HL-60 (cell line): ENCODE measurements at places on chromosomes 4 and X.

GRCh38 chr4:22343606-22344005, 172.3 kb downstream of the ADGRA3 start:
- DNase-seq, result no peak

- DNase-seq, result peak; percentile 22
Observed at GRCh38 chr4:8410641-8411271, 29.8 kb downstream of the ACOX3 start.

DNA sequence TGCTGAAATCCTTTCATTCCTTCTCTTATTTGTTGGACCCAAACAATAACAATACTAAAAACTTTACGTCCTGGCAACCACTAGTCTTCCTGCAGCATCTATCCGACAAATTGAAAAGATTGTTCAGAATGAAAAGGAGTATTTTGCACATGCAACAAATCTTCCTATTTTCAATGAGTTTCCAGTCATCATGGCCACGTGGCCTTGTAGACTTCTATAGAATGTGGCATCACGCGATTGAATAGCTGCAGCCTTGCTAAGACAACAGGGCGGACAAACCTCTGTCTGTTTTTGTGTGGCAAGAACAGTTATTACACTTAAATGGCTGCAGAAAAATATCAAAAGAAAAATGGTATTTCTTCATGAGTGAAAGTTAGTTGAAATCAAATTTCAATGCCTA, 297.9 kb upstream of the LCORL start:
- no peak for DNase-seq

- no peak for DNase-seq
Observed at GRCh38 chrX:5683996-5684395, 544.7 kb downstream of the NLGN4X start.

- DNase-seq, result no peak
Observed at GRCh38 chrX:108735679-108736508, 469 bp downstream of the IRS4 start.

- no peak for DNase-seq
Observed at GRCh38 chr4:22984390-22984789, 291.7 kb downstream of the GBA3 start.

DNA sequence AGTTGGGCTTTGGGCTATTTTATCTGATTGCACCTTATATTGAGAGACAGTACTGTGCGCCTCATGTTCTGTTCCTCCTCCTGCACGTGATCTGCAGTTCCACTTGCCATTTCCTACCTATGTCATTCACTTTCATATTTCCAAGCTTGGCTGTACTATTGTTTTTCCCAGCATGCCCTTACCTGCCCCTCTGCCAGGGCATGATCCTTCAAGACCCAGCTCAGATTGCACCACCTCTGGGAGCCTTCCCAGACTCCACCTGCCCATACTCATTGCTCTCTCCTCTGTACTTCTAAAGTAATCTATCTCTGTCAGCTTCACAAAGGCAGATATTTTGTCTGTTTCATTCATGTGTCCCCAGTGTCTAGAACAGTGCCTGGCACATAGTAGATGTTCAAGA, 11.6 kb downstream of the SLC25A5 start:
- no peak for DNase-seq

- peak; percentile 37 for DNase-seq
Observed at GRCh38 chrX:48631376-48632090, 34.2 kb downstream of the WDR13 start.

- no peak for DNase-seq
Observed at GRCh38 chrX:72408885-72409284, 103.2 kb upstream of the CITED1 start.

GRCh38 chrX:110667706-110668105, 127.9 kb downstream of the CHRDL1 start:
- DNase-seq, result no peak

DNA sequence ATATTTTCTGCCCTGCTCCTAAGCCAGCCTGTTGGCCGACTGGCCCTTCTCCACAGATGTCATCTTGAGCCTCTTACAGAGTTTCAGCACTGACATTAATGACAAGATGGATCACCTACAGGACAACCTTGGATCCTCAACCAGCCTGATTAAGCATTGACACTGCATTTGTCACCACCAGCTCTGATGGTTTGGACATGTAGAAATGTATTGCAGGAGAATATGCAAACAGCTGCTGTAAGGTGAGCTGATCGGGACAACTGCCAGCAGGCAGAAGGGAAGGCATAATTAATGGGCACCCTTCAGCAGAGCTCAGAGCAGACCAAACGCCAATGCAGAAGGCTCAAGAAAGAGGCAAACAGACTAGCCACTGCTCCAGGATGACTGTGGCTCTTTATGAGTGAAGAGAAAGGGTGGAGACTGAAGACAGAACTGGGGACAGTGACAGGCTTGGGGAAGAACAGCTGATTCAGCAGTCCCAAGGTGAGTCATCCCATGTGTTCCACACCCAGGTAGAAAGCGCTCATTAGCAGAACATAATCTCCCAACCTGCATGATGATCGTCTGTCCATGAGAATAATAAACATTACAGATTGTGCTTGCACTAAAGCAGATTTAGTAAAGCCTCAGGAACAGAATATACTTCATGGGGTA, 6.7 kb downstream of the CORIN start:
- DNase-seq, result no peak

DNA sequence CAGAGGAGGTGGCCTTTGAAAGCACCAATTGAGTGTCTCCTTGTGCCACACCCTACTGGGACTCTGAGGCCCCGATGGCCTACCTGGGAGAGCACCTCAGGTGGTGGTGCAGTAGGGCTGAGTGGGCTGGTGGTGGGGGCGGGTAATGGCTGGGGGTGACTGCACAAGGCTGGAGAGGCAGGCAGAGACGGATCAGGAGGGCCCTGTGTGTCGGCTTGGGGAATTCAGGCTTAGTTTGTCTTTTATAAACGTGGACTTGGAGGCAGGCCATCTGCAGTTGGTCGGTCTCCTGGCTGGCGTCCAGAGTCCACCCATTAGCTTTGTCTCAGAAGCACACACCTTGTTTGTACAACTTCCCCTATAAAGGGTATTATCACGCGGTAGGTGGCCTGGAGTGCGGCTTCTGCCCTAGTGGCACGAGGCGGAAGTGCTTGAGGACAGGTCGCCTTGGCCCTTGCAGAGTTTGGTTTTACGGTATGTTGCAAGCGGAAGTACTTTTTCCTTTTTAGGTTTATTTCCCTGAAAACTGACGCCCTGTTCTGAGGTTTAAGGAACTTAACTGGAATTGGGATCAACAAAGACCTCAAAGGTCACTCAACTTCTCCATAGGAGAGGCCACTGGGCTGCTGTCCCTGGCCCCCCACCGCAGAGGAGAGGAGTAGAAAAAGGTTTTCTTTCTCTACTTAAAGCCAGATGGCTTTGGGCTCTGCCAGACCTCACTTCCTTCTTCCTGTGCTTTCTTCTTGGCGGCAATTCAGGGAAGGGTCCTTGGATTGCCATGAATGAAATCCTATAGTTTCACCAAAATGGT, 8.0 kb downstream of the TBC1D14 start:
- peak; percentile 94 for DNase-seq

- DNase-seq, result no peak
Observed at GRCh38 chrX:10922159-10922558, 189.0 kb upstream of the HCCS start.

DNA sequence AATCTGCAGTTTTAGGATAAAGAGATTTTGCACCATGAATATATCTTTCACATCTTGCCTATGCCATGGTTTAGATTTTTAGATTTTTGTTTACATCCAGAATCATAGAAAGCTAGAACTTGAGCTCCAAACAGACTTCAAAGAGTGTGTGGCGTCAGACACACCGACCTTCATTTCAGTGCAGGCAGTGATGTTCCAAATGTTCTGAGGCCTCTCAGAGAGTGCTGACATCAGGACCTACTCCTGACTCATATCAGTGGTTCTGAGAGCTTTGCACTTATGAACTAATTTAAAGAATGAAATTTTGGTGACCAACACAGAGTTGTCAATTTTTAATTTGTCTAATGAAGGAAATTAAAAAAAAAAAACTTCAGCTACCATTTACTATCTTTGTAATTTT, 18.3 kb downstream of the CXCR3 start:
- no peak for DNase-seq

DNA sequence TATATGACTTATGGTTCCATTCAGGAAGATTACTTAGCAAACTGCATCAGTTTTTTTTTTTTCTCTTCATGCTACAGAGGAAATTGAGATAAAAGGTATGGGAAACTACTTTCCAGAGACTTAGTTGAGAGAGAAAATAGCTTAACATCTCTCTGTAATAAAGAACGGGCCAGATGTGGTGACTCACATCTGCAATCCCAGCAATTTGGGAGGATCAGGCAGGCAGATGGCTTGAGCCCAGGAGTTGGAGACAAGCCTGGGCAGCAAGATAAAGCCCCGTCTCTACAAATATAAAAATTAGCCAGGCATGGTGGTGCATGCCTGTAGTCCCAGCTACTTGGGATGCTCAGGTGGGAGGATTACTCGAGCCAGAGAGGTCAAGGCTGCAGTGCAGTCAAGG, 271.2 kb upstream of the TENM3 start:
- no peak for DNase-seq

- no peak for DNase-seq
Observed at GRCh38 chr4:101651778-101652177, 138.8 kb upstream of the BANK1 start.

DNA sequence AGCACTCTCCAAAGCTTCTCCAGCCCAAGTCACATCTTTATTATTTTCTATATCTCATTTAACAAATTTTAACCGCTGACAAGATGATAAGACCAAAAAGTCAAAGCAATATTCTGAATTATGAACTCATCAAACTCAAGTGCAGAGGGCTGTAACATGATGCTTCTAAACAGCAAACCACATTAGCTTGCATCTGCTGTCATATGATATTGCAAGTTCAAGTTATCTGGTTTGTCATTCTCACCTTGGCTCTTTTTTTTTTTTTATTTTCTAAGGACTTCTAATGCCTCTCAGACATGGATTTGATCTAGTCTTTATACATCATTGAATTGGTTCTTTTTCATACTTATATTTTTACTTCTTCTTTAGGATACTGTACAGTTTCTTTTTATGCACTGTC, 93.4 kb downstream of the SLC10A7 start:
- no peak for DNase-seq

DNA sequence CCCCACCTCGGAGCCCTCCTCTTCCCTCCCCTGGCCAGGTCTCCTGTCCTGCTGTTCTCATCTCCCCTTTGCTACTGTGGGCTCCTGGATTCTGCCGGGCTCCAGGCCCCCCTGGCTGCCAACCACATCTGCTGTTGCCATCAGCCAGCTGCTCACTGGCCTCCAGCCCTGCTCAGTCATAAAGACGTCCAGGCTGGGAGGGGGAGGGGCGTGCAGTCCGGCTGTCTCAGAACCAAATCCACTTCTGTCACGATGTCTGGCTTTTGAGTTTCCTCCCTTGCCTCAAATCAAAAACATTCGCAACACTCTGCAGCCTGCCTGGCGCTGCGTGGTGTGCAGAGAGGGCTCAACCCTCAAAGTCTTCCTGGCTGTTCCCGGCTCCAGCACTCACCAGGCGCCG, 7.1 kb downstream of the RASL11B start:
- DNase-seq, result no peak

DNA sequence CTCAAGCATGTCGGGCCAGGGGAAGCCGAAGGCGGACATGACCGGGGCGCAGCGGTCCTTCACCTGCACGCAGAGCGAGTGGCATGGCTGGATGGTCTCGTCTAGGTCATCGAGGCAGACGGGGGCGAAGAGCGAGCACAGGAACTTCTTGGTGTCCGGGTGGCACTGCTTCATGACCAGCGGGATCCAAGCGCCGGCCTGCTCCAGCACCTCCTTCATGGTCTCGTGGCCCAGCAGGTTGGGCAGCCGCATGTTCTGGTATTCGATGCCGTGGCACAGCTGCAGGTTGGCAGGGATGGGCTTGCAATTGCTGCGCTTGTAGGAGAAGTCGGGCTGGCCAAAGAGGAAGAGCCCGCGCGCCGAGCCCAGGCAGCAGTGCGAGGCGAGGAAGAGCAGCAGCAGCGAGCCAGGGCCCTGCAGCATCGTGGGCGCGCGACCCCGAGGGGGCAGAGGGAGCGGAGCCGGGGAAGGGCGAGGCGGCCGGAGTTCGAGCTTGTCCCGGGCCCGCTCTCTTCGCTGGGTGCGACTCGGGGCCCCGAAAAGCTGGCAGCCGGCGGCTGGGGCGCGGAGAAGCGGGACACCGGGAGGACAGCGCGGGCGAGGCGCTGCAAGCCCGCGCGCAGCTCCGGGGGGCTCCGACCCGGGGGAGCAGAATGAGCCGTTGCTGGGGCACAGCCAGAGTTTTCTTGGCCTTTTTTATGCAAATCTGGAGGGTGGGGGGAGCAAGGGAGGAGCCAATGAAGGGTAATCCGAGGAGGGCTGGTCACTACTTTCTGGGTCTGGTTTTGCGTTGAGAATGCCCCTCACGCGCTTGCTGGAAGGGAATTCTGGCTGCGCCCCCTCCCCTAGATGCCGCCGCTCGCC, at the start of gene SFRP2:
SFRP2 (minus strand) TSS at position 671 of the 864 bp plus-strand sequence; CDS start at position 423, 248 bp downstream.
- no peak for DNase-seq

- DNase-seq, result no peak
Observed at GRCh38 chr4:114613560-114613959, 15.0 kb downstream of the UGT8 start.

- DNase-seq, result no peak
Observed at GRCh38 chr4:73573794-73574528, 46.3 kb downstream of the RASSF6 start.

- DNase-seq, result no peak
Observed at GRCh38 chr4:74456849-74457395, 12.0 kb downstream of the AREG start.

DNA sequence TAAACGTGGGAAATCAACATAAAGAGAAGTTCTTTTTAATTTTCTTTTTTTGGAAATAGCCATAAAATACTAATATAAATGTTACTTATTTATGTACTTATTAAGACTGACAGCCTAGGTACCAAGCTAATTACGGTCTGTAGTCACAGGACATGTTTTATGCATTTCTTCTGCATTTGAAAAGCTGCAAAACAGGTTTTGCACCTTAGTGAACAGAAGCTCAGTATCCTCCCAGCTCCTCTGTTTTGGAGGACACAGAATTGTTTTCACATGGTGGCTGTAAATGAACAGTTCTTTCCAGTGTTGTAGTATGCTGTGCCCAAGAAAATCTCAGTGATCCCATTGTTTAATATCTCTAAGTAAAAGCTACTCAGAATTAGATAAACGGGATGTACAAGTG, 1788.0 kb upstream of the TENM3 start:
- no peak for DNase-seq

DNA sequence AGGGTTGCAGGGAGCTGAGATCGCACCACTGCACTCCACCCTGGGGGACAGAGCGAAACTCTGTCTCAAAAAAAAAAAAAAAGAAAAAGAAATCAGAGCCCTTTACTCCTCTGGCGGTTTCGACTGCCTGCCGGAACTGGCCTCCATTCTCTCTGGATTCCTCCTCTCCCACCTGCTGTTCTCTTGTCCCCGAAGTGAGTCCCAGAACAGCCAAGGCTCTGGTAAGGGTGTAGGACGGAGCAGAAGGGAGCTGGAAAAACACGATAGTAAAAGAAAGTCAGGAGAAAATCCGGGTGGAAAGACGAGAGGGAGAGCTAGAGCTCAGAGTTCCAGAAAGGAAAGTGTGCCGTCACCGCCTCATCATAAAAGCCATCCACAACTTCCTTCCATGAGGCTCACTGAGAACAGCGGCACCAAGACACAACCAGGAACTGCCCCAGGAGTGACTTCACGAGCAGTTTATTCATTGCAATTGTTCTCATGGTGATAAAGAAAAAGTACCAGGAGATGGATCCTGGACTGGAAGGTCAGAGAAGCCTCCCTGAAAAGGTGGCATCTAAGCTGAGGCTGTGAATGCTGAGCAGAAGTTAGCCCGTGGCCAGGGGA, 12.3 kb downstream of the TLR3 start:
- no peak for DNase-seq

- peak; percentile 81 for DNase-seq
Observed at GRCh38 chr4:39032218-39033085, at the start of gene TMEM156. TMEM156 (minus strand) TSS chr4:39032409; CDS start chr4:39032313, 96 bp downstream.
